Activated CD4-positive, alpha-beta T cell treated with anti-CD3 and anti-CD28 coated beads, Interleukin-2, amount 10 ng/mL, durations not matched to agents 7 days and 5 days (primary cell): ENCODE measurements at places on chromosomes 7 and 10.

DNA sequence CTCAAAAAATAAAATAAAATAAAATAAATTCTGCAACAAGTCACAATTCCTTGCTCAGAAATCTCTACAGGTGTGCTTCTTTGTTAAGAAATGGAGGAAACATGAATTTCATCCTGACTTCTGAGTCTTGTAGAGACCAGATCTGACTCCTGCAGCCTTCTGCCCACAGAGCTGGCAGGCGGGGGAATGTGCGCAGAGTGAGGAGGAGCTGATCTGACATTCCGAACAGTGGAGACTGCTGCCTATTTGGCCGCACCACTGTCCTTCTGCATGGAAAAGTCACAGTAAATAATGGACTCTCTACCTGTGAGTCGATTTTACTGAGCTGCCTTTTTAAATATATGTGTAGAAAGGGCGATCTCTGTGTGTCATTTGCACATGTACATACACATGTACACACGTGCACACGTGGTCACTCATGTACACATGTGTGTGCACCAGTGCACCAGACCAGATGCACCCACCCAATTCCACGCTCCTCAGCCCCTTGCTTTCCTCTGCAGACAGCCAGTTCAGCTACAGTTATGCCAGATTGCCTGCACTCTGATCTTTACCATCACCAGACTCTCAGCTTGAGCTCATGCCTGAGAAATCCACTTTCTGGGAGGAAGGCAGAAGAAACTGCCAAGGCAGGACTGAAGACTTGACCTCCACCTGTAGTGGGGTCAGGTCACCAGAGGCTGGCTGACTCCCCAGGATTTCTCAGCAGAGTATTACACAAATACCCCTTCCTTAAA lies 54.9 kb downstream of the IKZF1 start:
- no peak for DNase-seq

- no peak for DNase-seq
Measured at GRCh38 chr10:63143987-63144386, 10.9 kb downstream of the NRBF2 start.

DNA sequence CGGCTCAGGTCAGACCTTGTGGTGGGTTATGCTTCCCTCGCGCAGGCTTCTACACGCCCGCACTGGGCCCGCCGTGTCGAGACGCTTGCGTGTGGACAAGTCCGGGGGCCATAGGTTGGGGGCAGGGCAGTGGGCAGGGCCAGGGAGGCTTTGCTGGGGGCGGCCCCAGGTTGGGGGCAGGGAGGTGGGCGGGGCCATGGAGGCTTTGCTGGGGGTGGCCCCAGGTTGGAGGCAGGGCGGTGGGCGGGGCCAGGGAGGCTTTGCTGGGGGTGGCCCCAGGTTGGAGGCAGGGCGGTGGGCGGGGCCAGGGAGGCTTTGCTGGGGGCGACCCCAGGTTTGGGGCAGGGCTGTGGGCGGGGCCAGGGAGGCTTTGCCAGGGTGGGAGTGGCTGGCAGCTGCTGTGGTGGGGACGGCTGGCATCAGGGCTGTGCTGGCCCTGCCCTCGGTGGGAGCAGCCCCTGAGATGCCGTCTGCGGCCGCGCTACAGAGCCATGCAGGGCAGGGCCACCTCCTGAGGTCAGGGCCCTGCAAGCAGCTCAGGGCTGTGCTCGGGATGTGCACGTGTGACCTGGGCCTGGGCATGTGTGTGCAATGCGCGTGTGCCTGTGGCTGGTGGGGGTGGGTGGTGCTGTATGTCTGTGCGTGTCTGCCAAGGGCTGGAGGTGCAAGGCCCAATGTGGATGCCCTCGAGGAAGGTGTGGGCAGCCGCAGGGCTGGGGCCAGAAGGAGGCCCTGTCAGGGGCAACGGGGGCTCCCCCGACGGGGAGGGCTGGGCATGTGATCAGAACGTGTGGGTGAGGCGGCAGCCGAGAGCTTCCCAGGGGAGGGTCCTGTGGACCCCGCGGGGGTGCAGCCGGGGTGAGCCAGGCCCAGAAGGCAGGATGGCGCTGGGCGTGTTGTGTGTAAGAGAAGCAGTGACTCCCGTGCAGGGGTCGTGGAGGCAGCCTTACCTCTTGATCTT lies 72.5 kb upstream of the NKX6-2 start:
- DNase-seq: no peak

DNA sequence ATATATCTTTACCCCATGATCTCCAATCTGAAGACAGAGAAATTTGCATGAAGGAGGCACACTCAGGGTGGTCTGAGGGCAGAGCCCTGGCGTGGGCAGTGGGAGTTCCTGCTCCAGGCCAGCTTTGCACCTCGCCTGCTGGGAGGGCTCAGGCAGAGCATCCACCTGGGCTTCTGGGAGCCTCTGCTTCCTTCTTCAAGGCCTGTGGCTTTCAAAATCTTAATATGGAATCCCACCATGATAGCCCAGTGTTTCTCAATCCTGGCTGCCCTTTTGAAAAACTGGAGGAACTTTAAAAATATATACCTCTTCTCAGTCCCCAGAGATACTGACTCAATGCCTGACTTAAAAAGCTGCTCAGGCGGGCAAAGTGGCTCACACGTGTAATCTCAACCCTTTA lies 36.7 kb upstream of the PSAP start:
- no peak for DNase-seq

DNA sequence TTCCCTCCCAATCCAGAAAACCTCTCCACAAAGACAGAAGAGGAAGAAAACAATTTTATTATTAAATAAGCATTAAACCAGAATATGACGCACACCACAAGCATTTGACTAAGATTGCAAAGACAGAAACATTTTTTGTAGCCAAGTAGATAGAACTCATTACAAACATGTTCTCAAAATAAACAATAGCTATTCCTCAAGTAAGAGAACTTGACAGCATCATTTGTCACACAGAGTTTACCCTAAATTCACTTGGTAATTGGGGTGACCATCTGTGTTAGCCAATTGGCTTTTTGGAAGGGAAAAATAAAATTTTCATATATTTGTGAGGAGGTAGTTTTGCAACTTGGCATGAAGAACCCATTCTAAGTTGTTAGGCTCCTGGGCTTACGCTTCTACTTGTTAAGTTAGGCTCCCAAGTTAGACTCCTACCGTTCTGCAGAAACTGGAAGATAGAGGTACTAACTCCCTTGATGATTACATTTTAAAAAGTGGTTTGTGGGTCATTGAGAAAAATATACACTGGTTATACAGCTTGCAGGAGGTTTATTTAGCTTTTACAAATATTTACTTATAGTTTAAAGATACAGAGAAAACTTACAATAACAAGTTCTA lies 618.6 kb upstream of the CNTNAP2 start:
- DNase-seq: no peak

- no peak for DNase-seq
Measured at GRCh38 chr10:52485462-52485861, 171.4 kb downstream of the DKK1 start.

- DNase-seq: no peak
Measured at GRCh38 chr7:16657656-16658279, 11.8 kb downstream of the BZW2 start.

GRCh38 chr10:88066319-88066718 lies 202.9 kb downstream of the PTEN start:
- DNase-seq: no peak

DNA sequence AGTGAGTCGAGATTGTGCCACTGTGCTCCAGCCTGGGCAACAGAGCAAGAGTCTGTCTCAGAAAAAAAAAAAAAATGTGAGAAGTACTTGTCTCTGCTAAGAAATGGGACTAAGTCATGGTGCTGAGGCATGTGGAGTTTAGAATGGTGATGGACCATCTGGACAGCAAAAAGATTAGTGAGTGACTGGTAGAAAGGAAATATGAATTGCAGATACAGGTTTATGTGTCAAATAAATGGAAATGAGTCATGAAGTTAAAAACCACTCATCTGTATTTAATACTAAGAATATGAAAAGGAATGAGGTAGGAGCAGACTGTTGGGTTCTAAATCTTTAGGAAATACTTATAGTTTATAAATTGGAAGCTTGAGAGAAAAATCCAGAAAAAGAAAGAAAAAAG lies 625.7 kb upstream of the ANKRD30A start:
- DNase-seq: no peak
